ENCODE measurements at places on chromosomes 5 and 9.

GRCh38 chr5:149605998-149606724 is 24.9 kb downstream of the ARHGEF37 start:
- DNase-seq, result peak; percentile 90

GRCh38 chr5:131323378-131323777 is 59.5 kb downstream of the CDC42SE2 start:
- DNase-seq, result peak; percentile 62

GRCh38 chr5:107074996-107075395 is 595.7 kb downstream of the EFNA5 start:
- peak; percentile 93 for DNase-seq

- no peak for DNase-seq
These were observed 1173.5 kb upstream of the NUDT12 start for GRCh38 chr5:104736073-104736472.

- DNase-seq, result no peak
These were observed 150.8 kb downstream of the MTRR start for GRCh38 chr5:8019719-8020218.
